ENCODE measurements at places on chromosomes 13 and 19. TPM values are rescaled to one million over a fixed set of nuclear protein-coding genes. Genes with fewer than 3 reads are reported as not detected.

GRCh38 chr19:31146546-31147183, 202.6 kb downstream of the TSHZ3 start:
- H3K36me3 ChIP-seq, result no peaks in the 10 kb centered on the region
- DNase-seq, result no peak
- H3K4me1 ChIP-seq, result peaks cover under 1% of the 10 kb centered on the region
- no peak overlapping the region for H3K4me3 ChIP-seq
- no peak overlapping the region for H3K27ac ChIP-seq
- H3K27me3 ChIP-seq, result no peaks in the 10 kb centered on the region

GRCh38 chr19:57813919-57814504, 701 bp downstream of the ZNF552 start:
- H3K4me3 ChIP-seq, result peak overlapping the region; percentile 82
- H3K27ac ChIP-seq, result peak overlapping the region; percentile 49
- no peaks in the 10 kb centered on the region for H3K4me1 ChIP-seq
- no peaks in the 10 kb centered on the region for H3K27me3 ChIP-seq

The USHBP1 gene
- polyA plus RNA-seq, result 0.05 TPM

DNA sequence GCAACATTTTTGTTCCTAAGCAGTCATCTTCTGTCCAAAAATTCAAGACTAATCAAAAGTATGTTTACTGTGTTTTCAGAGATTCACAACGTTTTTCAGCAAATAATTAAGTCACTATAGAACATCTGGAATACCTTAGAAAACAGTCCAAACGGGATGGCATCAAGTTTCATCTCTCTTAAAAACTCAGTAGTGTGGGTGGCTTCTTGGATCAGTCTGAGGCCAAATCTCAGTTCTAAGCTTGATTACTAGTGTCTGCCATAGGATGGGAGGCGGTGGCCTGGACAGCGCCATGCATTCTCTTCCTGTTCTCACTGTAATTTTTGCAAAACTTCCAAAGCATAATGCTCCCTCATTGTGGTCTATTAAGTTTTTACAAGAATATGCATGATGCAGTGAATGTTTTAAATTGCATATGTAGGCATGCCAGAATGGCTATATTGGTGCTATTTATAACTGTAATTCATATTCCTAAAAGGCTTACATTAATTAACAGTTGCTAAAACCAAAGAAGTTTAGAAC, 37.1 kb downstream of the ANKRD10 start:
- no peaks in the 10 kb centered on the region for H3K27me3 ChIP-seq
- H3K4me1 ChIP-seq, result peaks cover 12% of the 10 kb centered on the region
- H3K27ac ChIP-seq, result no peak overlapping the region
- no peak overlapping the region for H3K4me3 ChIP-seq
- H3K36me3 ChIP-seq, result no peaks in the 10 kb centered on the region

GRCh38 chr13:103250071-103250470, 183.9 kb upstream of the SLC10A2 start:
- no peak for DNase-seq
- no peaks in the 10 kb centered on the region for H3K27me3 ChIP-seq
- no peak overlapping the region for H3K4me3 ChIP-seq
- no peaks in the 10 kb centered on the region for H3K4me1 ChIP-seq

The ZNF790 gene
- polyA plus RNA-seq, result 2.2 TPM

The OVOL3 gene
- not detected for polyA plus RNA-seq

DNA sequence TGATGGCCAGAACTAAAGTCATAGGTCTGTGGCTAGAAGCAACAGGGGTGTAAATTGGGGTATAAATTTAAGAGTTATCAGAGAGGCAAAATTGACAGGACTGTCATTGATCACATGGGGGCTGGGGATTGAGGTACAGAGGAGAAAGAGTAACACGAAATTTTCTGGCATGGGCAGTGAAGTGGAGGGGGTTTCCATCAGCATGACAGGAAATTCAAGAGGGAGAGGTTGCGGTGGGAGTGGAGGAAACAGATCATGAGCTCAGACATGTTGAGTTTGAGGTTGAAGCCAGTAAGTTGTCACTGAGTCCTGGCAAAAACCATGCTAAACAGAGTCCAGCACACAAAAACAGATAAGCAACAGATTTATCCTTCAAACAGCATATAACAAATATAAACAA, 192.1 kb upstream of the TSC22D1 start:
- no peak for DNase-seq
- H3K4me1 ChIP-seq, result peaks cover 13% of the 10 kb centered on the region
- no peaks in the 10 kb centered on the region for H3K36me3 ChIP-seq
- no peaks in the 10 kb centered on the region for H3K27me3 ChIP-seq
- no peak overlapping the region for H3K27ac ChIP-seq

DNA sequence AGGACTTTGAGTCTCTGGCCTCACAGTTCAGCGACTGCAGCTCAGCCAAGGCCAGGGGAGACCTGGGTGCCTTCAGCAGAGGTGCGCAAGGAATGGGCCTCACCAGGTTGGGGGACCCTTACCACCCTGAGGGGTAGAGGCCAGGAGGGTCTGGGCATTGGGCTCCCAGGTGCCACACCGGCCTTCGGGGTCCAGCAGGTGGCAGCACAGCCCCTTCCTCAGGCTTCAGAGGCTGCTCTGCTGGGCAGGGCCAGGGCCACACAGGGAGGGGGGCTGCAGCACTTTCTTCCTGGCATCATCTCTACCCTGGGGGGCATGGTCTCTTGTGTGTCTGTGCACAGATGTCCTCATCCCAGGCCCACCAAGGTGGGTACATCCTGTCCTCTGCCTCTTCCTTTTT, 12.9 kb downstream of the PIN1 start:
- peak; percentile 81 for DNase-seq
- H3K4me1 ChIP-seq, result no peaks in the 10 kb centered on the region
- H3K27me3 ChIP-seq, result no peaks in the 10 kb centered on the region
- peaks cover 34% of the 10 kb centered on the region for H3K36me3 ChIP-seq
- H3K4me3 ChIP-seq, result peak overlapping the region; percentile 19
- no peak overlapping the region for H3K27ac ChIP-seq

DNA sequence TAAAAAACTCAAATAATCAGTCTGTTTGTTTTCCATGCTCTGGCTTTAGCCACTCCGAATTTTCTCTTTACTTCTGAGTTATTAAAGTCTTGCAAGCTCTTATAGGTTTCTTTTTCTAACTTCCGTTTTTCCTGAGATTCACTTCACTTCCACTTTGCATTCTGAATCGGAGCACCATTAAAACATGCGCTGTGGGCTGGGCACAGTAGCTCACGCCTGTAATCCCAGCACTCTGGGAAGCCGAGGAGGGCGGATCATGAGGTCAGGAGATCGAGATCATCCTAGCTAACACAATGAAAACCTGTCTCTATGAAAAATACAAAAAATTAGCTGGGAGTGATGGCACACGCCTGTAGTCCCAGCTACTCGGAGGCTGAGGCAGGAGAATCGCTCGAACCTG, 357.9 kb downstream of the SLITRK6 start:
- no peaks in the 10 kb centered on the region for H3K27me3 ChIP-seq
- H3K4me1 ChIP-seq, result no peaks in the 10 kb centered on the region
- H3K36me3 ChIP-seq, result no peaks in the 10 kb centered on the region
- DNase-seq, result no peak

The ZNF99 gene
- not detected for polyA plus RNA-seq

The PSG11 gene
- polyA plus RNA-seq, result 0.08 TPM

- H3K27ac ChIP-seq, result peak overlapping the region; percentile 83
- DNase-seq, result peak; percentile 100
- no peaks in the 10 kb centered on the region for H3K36me3 ChIP-seq
- peaks cover 15% of the 10 kb centered on the region for H3K4me1 ChIP-seq
- peak overlapping the region; percentile 40 for H3K4me3 ChIP-seq
- 0 out of 2 replicates have a peak, but pooled peaks cover 3% of the 10 kb centered on the region for H3K27me3 ChIP-seq
Observed at GRCh38 chr19:1507763-1508506, 4.9 kb downstream of the ADAMTSL5 start.

The GFY gene
- polyA plus RNA-seq, result not detected

DNA sequence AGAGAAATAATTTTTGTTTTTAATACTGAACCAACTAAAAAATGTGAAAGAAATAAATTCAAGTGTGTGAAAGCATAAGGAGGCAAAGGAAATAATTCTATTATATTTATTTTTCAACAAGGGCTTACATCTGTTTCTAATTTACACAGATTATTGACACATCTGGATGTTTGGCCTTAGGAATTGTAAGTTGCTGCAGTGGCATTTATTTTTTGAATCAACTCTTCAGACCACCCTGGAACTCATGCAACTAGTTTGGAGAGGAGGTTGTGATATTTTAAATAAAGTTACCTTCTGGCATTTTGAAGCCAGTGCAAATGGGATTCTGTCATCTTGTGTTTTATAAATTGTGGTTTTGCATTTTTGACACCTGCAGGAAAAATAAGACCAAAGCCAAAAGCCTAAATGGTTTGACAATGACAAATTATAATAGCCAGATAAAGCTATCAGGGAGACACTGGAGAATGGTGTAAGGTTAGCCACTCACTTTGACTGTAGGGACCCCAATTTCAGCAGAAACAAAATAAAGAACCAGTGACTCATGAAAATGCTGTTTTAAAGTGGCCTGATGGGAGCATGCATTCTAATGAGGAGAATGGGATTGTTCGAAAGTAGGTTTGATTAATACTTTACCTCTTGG, 192.9 kb downstream of the KLF5 start:
- H3K4me3 ChIP-seq, result no peak overlapping the region
- no peaks in the 10 kb centered on the region for H3K27me3 ChIP-seq
- no peak for DNase-seq
- no peaks in the 10 kb centered on the region for H3K36me3 ChIP-seq
- no peaks in the 10 kb centered on the region for H3K4me1 ChIP-seq
- H3K27ac ChIP-seq, result no peak overlapping the region

- no peaks in the 10 kb centered on the region for H3K27me3 ChIP-seq
- H3K4me3 ChIP-seq, result no peak overlapping the region
- H3K36me3 ChIP-seq, result no peaks in the 10 kb centered on the region
- no peak overlapping the region for H3K27ac ChIP-seq
- no peak for DNase-seq
- peaks cover 42% of the 10 kb centered on the region for H3K4me1 ChIP-seq
Observed at GRCh38 chr19:13171146-13171545, 20.9 kb downstream of the IER2 start.

DNA sequence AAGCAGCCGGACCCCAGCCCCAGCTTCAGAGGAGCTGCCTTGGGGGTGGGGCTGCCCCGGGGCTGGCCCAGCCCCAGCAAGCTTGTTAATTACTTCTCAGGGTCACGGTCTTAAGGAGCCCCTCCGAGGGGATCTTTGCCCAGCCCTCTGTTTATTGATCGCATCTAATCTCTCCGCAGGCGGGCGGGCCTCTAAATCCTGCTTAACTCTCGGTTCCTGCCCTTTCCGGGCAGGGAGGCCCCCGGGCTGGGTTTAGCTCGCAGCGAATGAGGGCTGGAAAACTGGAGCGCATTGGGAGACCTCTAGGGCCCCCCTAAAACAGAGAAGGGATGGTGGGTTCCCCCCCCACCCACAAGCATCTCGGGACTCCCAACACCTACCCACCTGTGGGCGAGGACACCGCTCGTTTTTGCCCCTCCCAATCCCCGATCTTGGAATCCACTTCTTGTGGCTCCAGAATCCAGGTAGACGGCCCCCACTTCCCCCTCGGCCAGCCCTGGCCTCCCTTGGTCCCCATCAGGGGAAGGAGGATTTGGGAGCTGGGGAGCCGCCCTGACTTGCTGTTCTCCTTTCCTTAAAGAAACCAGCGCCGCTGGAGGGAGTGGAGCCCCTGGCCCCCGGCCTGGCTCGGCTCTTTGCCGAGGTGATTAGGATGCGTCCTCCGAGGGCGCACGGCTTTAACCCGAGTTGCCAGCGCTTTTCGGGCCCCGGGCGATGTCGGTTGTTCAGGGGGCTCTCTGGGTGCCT, 59.5 kb upstream of the ADGRL1 start:
- H3K36me3 ChIP-seq, result no peaks in the 10 kb centered on the region
- DNase-seq, result no peak
- H3K4me1 ChIP-seq, result no peaks in the 10 kb centered on the region
- no peak overlapping the region for H3K4me3 ChIP-seq
- H3K27me3 ChIP-seq, result no peaks in the 10 kb centered on the region

DNA sequence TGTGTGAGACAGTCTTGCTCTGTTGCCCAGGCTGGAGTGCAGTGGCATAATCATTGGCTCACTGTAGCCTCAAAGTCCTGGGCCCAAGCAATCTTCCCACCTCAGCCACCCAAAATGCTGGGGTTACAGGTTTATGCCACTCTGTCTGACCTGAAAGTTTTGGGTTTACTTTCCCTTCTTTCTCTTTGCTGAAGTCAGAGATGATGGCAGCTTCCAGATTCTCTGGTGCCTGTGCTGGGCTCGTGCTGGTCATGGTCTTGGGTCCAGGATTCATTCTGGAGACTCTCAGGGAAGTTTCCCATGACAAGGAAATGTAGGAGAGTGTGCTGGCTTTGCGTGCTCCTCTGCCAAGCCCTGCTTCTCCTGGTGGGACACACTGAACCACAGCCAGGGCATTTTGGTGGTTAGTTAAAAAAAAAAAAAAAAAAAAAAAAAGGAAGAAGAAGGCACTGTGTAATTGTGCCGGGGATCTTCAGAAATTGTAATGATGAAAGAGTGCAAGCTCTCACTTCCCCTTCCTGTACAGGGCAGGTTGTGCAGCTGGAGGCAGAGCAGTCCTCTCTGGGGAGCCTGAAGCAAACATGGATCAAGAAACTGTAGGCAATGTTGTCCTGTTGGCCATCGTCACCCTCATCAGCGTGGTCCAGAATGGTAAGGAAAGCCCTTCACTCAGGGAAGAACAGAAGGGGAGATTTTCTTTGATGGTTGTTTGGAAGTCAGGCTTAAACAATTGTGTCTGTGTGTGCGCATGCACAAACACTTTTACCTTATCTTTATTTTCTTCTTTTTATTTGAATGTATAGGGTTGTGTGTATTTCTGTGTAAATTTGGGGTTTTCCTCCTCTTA, at the start of gene ALOX5AP:
Gene ALOX5AP (plus strand): TSS at position 519 of the 847 bp plus-strand sequence. CDS start 63 bp downstream, at position 582.
- H3K4me3 ChIP-seq, result no peak within 1 kb of the TSS
- no peak within 1 kb of the TSS for H3K27ac ChIP-seq
- H3K36me3 ChIP-seq, result no peaks in the 10 kb centered on the region
- no peak for DNase-seq
- H3K4me1 ChIP-seq, result no peaks in the 10 kb centered on the region

DNA sequence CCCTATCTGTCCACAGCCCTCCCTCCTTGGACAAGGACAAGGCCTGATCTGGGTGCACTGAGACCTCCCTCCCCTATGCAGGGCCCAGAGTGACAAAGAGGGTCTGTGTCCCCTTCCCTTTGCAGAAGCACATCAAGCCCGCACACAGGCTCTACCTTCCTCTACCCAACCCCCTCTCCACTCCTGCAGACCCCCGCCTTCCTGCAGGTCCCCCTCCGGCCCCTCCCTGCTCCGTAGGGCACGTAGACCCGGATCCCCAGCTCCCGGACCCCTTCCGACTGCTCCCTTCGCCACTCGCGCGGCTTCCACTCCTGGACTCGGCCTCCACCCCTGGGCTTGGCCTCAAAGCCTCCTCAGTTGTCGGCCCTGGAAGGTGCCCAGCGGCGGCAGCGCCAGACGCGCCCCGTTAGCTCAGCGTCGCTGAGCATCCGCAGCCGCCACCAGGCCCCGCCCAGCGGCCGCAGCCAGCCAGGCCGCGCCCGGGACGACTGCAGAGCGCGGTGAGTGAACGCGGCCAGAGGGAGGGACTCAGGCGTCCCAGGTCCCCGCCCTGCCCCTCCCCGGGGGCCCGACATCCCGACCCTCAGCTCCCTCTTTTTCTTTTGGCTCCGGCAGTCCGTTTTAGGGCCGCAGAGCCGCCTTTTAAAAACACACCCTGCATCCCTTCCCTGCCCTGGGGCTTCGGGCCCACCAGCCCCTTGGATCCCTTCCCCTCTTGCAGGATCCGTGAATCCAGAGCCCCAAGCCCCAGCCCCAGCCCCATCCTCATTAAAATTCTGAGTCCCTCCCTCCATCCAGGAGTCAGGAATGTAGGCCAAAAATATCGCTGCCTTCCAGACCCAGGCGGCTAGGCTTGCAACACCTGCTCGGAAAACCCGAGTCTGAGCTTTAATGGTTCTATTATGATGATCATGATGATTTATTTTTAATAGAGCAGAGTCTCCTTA, 1.5 kb upstream of the MYADM start:
- H3K4me3 ChIP-seq, result peak overlapping the region; percentile 50
- peaks cover 4% of the 10 kb centered on the region for H3K36me3 ChIP-seq
- peak overlapping the region; percentile 96 for H3K27ac ChIP-seq
- DNase-seq, result peak; percentile 87
